Effector memory CD8-positive, alpha-beta T cell (primary cell): ENCODE measurements at places on chromosomes 4 and X.

GRCh38 chr4:88696630-88697029, 999 bp downstream of the NAP1L5 start:
- no peak for DNase-seq

GRCh38 chr4:37317104-37317643, 72.6 kb downstream of the NWD2 start:
- no peak for DNase-seq

DNA sequence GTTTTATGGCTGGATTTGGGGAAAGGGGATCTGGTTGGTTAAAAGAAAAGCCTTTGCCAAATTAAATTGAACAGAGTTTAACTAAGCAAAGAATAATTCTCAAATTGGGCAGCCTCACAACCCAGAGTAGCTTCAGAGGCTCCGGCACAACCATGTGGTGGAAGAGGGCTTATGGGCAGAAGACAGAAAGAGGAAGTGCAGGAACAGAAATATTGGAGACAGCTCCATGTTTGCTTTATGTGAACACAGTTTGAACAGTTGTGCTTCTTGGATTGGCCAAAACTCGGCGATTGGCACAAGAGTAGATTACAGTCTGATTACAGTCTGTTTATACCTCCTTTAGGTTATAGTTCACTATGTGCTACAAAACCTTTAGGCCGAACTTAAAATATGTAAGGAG, 562.7 kb downstream of the TRIML1 start:
- DNase-seq: no peak

DNA sequence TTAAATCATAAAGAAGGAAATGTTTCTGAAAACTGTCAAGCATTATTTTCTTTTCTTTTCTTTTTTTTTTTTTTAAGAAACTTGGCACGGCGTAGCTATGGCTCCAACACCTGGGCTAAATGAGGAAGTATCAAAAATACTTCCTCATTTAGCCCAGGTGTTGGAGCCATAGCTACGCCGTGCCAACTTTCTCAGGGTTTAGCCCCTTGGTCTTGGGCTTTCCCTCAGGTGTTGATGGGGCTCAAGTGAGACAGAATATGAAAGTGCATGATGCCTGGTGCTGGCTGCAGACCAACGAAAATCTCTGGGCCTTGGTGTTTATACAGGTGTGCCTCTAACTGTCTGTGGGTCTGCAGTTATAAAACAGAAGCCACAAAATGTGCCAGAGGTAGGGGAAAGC, 132.7 kb downstream of the ARHGAP24 start:
- DNase-seq: no peak

- no peak for DNase-seq
These were observed 51.7 kb downstream of the PIR start for GRCh38 chrX:15441464-15441863.

DNA sequence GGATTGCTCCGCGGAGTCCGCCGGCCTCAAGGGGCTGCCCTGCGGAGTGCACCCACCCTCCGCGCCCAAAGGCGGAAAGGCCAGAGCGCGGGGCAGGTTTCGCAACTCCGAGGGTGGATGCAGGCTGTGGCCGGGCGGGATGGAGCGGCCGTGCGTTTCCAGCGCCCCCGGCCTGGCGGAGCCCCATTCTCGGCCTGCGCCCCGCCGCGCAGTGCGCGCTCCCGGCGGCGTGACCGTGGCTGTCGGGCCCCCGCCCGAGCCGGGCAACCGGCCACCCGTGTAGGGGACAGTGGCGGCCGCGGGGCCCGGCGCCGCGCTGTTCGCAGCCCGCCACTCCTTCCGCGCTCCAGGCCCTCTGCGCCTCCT, 331 bp downstream of the SETD7 start:
- DNase-seq: no peak

GRCh38 chrX:40165861-40166260, 68.1 kb upstream of the BCOR start:
- DNase-seq: no peak

DNA sequence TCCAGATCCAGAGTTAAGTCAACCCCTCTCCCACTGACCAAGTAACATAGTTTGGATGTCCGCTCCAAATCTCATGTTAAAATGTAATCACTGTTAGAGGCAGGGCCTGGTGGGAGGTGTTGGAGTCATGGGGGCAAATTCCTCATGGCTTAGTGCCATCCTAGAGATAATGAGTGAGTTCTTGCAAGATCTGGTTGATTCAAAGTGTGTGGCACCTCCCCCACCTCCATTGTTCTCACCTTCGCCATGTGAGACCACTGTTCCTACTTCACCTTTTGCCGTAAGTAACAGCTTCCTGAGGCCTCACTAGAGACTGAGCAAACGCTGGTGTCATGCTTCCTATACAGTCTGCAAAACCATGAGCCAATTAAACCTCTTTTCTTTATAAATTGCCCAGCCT, 548.8 kb downstream of the INPP4B start:
- DNase-seq: no peak

DNA sequence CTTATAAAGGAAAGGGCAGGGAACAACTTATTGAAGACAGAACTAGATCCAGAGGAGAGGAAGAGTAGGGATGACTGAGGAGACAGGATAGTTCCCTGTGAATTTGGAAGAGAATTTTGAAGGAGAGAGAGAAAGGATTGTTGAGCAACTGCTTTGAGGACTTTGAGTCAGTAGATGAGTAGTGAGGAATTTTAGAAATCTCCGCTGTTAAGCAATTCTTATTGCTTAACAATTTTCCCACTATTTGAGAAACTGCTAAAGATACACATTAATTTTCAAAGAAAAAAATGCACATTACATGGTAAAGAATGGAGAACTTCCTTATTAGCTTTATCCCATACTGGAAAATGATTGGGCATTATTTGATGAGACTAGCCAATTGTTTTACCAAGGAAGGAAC, 116.3 kb upstream of the NRK start:
- DNase-seq: no peak

GRCh38 chr4:75179510-75179909, 246.6 kb downstream of the PARM1 start:
- no peak for DNase-seq

DNA sequence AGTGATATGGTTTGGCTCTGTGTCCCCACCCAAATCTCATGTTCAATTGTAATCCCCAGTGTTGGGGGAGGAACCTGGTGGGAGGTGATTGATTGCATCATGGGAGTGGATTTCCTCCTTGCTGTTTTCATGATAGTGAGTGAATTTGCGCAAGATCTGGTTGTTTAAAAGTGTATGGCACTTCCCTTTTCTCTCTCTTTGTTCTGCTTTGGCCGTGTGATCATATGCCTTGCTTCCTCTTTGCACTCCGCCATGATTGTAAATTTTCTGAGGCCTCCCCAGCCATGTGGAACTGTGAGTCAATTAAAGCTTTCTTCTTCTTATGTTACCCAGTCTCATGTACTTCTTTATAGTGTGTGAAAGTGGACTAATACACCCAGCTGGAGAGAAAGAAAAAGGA, 113.0 kb upstream of the AADAT start:
- no peak for DNase-seq

DNA sequence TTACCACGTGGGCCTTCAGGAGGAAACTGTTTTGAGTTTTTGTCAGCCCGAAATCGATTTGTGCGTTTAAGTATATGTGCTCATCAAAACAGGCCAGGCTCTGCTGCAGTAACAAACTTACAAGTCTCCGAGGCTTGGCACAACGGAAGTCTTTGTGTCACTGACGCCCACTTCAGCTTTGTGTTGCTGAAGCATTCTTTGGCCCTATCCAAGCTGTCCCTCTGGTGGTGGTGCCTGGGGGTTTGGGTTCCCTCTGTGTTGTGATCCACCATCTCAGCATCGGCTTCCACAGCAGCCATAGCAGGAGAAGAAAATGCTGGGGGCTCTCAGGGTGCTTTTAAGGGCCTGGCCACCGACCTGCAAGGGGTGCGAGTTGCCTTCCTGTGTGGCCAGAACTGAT, 176.4 kb downstream of the PTTG2 start:
- no peak for DNase-seq
